Kasumi-1 (cell line): ENCODE measurements at places on chromosomes 16 and 17.
A peak's percentile ranks its signal among the peaks of the same experiment; 100 is the strongest.

DNA sequence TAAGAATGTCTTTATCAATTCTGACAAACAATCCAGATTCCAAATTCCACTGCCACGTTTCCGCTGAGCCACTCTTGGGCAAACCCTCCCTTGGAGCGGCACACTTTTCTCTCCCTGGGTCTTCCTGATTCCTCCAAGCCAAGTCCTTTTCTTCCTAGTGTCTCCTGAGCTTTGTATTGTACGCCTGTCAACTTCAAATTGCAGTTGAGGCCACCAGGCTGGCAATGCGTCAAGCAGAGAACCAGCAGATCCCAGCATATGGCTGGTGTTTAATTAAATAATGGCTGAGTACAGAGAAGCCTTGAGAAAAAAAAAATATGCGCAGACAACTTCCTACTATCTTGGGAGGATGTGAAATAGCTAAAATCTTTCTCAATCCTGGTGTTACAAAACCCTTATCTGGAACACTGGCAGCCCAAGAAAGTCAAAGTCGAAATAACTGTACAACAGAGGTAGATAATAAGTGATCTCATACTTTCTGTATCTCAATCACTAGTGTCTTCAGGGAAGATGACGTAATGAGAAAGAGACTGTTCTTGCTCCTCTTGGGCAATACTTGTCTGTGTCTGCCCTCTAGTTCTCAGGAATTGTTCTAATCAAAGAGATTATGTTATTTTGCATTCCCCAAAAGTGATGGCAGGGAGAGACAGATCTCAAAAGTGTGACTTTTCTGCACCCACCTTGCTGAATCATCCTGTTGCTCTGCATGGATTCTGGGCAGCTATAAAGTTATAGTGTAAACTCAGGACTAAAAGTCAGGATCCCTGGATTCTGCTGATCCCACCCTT is 15.0 kb downstream of the SMIM36 start:
- DNase-seq: peak; percentile 36

DNA sequence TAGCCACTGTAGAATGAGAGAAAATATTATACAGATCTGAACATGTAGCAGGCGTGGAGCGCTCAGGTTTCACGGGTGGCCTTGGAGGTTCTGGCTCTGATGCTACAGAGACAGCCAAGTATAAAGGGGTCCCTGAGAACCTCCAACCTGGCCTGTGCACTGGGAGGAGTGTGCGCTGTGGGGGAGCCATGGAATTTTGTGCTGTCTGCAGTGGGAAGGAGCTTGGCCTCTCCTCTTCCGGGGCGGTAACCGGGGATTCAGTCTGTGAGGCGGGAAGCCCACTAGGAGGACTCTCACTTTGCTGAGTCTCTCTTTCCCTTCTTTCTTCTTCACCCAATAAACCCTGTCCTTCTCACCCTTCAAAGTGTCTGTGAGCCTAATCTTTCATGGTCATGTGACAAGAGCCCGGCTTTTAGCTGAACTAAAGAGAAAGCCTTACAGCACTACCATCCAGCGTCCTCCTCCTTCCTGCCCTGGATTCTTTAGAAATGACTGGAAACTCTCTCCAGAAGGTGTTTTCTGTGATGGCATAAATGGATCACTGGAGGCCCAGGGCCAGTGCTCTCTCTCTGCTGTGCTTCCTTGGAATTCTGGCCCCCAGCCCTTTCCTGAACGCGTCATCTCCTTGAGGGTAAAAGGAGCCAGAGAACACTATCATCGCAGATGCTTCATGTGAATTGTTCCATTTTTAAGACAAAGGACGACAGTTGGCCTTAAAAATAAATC is 232.1 kb upstream of the CACNG5 start:
- DNase-seq: no peak

- DNase-seq: no peak
Observed at GRCh38 chr17:40511136-40511535, 9.7 kb upstream of the TNS4 start.

GRCh38 chr16:17921357-17921978 is 415.1 kb downstream of the NPIPA8 start:
- peak; percentile 2 for DNase-seq

GRCh38 chr17:79294459-79295071 is 219.9 kb downstream of the ENGASE start:
- peak; percentile 63 for DNase-seq

- no peak for DNase-seq
Observed at GRCh38 chr17:48561884-48562810, 16.0 kb downstream of the HOXB4 start.

DNA sequence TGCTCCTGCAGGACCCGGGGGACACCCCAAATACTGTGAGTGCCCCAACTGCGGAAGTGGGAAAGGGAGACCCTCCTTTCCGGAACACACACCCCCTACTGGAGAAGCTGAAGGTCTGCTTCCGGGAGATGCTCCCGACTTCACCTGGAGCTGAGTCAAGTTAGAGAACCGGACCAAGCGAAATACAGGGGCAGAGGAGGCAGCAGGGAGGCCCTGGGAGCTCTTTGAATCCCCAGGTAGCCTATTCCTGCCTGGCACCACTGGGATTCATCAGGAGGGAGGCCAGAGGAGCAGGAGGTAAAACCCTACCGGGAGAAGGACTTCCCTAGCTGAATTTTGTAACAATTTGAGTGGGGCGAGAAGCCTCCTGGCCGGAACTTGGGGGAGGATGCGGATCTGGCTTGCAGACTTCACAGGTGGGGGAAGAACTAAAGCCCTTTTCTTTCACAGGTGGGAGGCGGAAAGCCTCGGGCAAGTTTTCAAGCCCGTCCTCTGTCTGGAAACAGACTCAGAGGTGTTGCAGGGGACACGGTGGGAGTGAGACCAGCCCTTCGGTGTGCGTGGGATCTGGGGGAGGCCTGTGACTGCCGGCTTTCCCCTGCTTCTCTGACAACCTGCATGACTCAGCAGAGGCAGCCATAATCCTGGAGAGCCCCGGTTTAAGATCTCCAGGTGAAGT is 22.4 kb upstream of the TEKT1 start:
- DNase-seq: no peak

- DNase-seq: no peak
Observed at GRCh38 chr17:40112718-40113109, 9.1 kb upstream of the MSL1 start.

DNA sequence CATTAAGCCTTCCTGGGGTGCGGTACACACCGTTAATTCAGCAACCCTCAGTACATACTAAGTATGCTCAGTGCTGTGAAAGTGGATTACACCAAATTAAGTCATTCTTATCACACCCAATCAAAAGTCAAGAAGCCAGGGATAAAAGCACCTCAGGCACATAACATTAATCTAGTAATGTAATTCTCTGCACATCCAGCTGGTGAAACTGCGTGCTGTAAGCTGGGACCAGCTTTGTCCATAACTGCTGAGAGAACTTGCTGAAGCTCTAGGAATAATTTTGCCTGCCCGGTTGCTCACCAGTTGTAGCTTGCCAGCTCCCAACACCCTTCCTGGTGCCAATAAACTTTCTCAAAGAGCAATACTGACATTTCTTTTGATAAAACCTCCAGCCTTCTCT is 44.9 kb downstream of the SLC47A1 start:
- no peak for DNase-seq

DNA sequence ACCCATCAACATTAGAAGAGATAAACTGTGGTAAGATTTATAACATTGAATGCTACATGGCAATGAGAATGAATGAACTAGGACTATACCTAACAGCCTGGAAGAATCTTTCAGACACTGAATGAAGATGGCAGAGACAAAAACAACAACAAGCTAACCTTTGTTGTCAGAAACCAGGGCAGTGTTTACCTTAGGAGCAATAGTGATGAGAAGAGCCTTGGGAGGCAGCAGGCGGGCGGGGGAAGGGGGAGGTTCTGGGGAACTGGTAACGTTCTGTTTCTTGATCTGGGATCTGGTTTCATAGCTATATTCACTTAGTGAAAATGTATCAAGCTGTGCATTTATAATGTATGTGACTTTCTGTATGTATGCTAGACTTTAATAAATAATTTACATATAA is 139.0 kb upstream of the TNRC6C start:
- DNase-seq: no peak
